ENCODE measurements at places on chromosomes 3 and 15. TPM values are rescaled to one million over a fixed set of nuclear protein-coding genes. Genes with fewer than 3 reads are reported as not detected.

The PGBD4 gene
- total RNA-seq: 3.0 TPM

The NANOGP8 gene
- not detected for total RNA-seq

The TMEM207 gene
- total RNA-seq: not detected

The CCNB2 gene
- total RNA-seq: 19.3 TPM

The TTLL13 gene
- total RNA-seq: not detected

The ARPP19 gene
- 63.4 TPM for total RNA-seq

The SLC15A2 gene
- 0.26 TPM for total RNA-seq

The SENP2 gene
- total RNA-seq: 23.6 TPM

The ZNF385D gene
- 0.83 TPM for total RNA-seq

The RAB11A gene
- 38.8 TPM for total RNA-seq

The NOX5 gene
- total RNA-seq: 0.33 TPM

The ITIH1 gene
- total RNA-seq: not detected

The CORO2B gene
- 15.7 TPM for total RNA-seq

The TMEM212 gene
- total RNA-seq: not detected

The CCR9 gene
- not detected for total RNA-seq

The DNAH12 gene
- under 0.01 TPM for total RNA-seq

Measured in fibroblast of lung (primary cell).